Hematopoietic multipotent progenitor cell treated with erythropoietin and hydrocortisone succinate and interleukin-3 and kit ligand, for 6 days (in vitro differentiated cells): ENCODE measurements at places on chromosomes 5 and 9.

DNA sequence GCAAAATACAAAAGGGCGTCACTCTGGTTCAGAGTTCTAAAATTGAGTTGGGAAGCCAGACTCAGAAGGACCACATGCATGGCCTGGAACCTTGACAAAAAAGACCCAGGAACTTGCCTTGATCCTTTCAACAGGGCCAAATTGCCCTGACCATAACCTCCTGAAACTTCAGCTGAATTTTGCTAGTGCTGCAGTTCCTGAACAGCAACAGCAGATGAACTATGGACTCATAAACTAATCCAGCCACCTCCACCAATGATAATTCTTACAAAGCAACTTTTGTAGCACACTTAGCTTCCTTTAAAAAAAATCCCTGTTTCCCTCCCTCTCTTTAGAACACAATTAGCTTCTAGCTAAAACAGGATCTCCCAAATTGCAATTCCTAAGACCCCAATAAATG lies 155.9 kb downstream of the MAT2B start:
- DNase-seq = no peak

DNA sequence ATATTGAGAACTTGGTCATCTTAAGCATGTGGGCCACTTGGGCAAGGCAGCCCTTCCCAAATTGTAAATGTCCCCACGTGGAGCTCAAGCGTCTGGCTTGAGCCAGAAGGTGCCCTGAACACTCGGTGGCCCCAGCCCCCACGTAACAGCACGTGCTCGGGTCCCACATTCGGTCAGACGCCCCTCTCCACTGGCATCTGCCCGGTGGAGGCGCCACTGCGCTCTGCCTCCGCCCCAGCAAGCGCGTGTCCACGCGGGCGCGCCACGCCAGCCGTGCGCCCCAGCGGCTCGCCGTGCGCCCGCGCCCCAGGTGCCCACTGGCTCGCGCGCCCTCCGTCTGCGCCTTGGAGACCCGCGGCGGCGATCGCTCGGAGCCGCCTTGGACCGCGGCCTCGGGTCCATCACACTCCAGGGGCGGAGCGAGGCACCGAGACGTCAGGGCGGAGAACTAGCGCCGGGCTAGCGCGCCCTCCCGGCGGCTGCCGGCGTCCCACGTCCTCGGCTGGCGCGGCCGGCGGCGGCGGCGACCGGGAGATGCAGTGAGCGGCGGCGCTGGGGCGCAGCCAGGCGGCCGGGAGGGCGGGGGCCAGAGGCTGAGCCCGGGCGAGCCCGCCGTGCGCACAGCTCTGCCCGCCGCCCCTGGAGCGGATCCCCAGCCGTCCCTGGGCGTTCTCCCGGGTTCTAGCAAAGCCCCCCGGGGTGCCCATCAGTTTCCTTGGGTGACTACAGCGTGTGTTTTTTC lies at the start of gene PALM2AKAP2:
TSS of gene PALM2AKAP2 (plus strand) at position 488 of the 742 bp plus-strand sequence. CDS start 291 bp downstream, outside the sequence.
- peak; percentile 13 for DNase-seq

DNA sequence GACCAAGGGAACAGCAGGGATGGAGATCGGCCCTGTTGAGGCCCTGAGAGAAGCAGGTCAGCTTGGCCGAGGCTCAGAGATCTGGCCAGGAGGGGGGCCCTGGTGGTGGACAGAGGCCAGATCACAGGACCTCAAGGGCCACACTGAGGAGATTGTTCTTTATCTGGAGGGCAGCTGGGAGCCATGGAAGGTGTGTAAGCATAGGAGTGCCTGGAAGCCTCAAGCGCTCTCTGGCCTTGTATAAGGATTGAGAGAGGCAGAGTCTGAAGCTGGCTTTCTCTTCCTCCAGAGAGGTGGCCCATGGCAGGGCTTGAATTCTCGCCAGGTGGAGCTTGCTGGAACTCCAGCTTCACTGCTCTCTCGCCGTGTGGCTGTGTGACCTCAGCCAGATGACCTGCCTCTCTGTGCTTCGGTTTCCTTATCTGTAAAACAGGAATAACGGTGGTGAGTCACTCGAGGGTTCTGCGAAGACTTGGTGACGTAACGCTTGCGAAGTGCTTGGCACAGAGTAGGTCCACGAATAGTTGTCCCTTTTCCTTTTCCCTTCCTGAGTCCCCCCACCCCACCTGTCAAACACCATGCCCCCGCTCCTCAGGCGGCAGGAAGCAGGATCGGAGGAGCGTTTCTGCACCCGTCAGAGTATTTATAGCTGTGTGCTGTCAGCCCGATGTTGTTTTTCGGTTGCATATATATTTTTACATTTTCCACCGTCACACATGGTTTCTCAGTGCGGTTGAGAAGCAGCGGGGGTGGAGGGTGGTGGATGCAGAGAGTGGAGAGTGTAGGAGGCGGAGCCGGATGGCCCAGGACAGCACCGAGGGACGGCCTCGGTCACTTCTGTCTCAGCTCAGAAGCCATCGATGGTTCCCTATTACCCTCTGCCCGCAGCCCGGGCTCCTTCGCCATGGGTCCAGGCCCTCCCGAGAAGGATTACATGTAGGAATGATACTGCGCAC lies 17.0 kb upstream of the CRB2 start:
- peak; percentile 88 for DNase-seq

GRCh38 chr5:110807169-110807568 lies 68.4 kb downstream of the SLC25A46 start:
- no peak for DNase-seq

DNA sequence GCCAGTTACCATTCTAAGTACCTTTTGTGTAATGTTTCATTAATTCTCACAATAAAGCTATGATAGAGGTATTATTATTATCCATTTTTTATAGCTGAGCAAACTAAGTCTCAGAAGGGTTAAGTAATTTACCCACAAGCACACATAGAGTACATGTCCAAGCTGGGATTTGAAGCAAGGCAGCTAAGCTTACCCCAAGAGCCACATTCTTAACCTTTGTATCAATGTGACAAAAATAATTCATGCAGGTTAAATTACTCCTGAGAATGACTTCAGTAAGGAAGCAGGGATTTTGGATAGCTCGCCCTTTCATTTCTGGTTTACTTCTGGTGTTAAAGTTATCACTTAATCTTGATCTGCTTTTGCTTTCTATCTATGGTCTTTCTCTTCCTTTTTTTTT lies 141.9 kb downstream of the ACTBL2 start:
- no peak for DNase-seq

DNA sequence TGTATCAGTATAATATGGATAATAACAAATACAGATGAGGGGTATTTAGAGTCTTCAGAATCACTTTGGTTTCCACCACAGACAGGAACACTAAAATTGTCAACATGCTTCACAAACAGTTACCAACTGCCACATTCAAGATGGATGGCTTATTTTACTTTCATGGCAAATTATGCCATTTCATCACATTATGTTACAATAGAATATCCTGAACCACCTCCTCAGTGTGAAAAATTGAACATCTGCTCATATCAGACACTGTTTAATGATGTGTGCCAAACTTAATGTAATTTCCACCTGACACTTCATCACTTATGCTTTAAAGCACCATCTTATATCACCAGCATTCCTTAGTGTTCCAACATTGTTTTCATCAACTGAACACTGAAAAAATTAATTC lies 357.4 kb downstream of the KCNN2 start:
- DNase-seq = no peak

DNA sequence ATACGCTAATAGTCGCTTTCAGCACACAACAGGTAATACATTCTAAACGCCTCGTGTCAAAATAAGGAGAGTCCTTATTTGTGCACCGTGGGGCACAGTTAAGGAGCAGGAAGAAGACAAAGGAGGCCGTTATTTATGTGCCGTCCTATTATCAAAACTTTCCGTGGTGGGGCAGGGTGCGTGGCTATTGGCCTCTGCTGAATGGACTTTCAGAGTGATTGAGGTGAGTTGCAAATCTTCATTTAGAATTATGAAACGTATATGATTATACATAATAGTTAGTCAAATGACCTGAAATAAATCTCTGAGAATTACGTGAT lies 833 bp downstream of the C5orf24 start:
- peak; percentile 69 for DNase-seq

- peak; percentile 90 for DNase-seq
Measured at GRCh38 chr9:4750023-4750673, 9.1 kb upstream of the AK3 start.

GRCh38 chr9:93232388-93232960 lies 48.5 kb downstream of the WNK2 start:
- DNase-seq = no peak

- no peak for DNase-seq
Measured at GRCh38 chr5:115490596-115490995, 54.0 kb downstream of the FEM1C start.

- no peak for DNase-seq
Measured at GRCh38 chr5:102991802-102992201, 128.1 kb downstream of the GIN1 start.

GRCh38 chr9:125902214-125902613 lies 155.0 kb downstream of the PBX3 start:
- no peak for DNase-seq

DNA sequence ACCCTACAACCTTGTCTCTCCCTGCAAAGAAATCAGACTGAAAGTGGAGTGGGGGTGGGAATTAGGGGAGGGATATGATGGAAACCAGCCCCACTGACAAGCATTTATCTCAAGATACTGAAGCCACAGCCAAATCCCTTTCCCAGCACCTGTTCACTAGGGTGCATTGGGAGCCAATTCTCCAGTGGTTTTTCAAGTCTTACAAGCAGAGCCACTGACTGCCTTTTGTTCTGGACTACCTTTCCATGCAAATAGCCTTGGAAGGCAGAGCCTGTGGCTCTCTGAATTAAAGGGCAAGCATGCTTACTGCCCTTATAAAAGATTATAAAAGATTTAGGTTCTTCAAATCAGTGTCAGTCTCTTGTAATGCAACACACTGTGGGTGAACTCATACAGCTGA lies 8.8 kb upstream of the GGTA1 start:
- no peak for DNase-seq

DNA sequence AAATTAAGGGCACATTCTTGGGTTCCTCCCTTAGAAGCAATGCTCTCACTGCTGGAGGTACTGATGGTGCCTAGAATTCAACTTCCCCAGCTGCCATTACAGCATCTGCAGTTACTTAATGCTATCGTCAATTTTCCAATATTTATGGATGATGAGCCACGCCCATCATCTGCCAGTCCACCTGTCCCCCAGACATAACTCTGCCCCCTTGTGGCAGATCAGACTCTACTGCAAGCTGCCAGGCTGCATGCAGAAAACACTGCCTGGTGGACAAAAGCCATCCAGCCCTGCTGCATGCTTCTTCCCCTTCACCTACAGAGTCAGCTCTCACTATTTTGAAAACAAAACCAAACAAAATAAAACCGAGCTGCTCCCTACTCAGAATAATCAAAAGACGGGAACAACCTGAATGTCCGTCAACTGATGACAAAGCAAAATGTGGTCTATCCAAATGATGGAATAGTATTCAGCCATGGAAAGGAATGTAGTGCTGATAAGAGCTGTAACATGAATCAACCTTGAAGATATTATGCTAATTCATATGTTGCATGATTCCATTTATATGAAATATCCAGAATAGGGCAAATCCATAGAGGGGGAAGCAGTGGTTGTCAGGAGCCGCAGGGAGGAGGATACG lies 66.4 kb downstream of the RETREG1 start:
- DNase-seq = peak; percentile 78

- no peak for DNase-seq
Measured at GRCh38 chr5:113394658-113395057, 40.1 kb downstream of the TSSK1B start.

DNA sequence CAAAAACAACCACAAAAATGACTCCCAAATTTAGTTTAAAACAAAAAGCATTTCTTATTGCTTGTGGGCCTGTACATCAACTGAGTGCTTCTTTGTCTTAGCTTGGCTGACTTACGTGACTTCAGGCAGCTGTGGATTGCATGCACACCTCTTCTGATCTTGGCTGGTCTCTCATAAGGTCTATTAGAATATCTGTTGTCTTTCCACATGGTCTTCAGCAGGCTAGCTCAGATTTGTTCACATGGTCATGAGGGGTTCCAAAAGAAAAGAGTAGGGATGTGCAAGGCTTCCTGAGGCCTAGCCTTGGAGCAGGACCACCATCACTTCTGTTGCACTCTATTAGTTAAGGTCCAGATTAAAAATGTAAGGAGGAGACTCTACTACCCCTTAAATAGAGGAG lies 120.1 kb downstream of the LRRC70 start:
- DNase-seq = no peak

GRCh38 chr9:89802781-89803355 lies 198.1 kb downstream of the GADD45G start:
- DNase-seq = no peak

- peak; percentile 90 for DNase-seq
Measured at GRCh38 chr9:112750016-112750763, at the start of gene SNX30. TSS of gene SNX30 (plus strand) at chr9:112750760. CDS start at chr9:112751002, 242 bp downstream.

GRCh38 chr5:55278778-55279177 lies 28.7 kb downstream of the DHX29 start:
- DNase-seq = no peak

DNA sequence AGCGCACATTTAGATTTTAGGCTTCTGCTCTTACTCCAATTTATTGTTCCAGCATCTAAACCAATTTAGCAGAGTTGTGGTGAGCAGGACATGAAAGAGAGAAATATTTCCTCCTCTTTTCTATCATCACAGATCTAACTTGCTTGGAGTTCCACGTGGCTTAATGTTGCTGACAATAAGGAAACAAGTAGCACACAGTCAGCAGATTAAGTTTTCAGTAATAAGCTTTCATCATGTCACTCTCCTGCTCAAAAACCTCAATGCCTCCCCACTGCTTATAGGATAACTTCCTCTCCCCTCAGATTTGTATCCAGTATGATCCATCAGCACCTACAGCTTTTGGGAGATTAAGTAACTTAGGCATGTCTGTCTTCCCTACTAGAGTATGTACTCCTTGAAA lies 10.4 kb upstream of the SSBP2 start:
- DNase-seq = no peak

DNA sequence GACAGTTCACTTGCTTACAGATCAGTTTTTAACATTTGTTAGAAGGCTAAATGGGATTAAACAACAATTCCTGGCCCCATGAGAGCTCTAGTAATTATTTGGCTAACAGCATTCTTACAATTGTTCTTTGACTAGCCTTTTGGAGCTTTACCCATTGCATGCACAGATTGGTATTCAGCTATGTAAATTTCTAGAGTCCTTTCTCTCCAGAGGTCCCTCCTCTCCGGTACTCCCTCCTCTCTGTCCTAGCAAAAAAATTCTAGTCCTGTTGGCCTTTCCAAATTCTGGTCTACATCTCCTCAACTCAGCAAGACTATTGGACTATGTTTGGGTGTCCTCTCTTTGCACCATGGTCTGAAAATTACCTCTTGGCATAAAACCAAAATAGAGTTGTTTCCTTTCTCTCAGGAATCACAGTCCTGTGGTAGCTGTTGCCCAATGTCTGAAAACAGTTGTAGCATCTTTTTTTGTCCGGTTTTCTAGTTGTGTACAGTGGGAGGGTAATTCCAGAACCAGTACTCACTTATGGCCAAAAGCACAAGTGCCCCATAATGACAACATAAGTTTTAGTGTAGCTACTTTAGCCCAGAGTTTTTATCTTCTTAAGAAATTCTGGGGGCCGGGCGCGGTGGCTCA lies 18.1 kb downstream of the SAR1B start:
- DNase-seq = no peak

DNA sequence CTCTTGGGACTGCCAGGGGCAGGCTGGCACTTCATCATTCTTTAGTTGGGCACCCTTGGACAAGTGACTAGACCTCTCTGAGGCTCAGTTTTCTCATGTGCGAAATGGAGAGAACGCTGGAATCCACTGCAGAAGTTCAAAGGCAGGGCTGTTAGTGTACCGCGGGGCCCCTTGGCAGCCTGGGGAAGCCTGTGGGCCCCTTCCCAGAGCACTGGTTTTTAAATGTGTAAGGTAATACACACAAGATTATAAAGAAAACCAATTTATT lies 209.5 kb upstream of the MVB12B start:
- no peak for DNase-seq

GRCh38 chr5:102722931-102723330 lies 32.2 kb upstream of the PAM start:
- DNase-seq = no peak

- DNase-seq = no peak
Measured at GRCh38 chr5:12313602-12314001, 409.4 kb upstream of the CTNND2 start.
